NCI-H510A (cell line): ENCODE measurements at places on chromosomes 4 and X.

DNA sequence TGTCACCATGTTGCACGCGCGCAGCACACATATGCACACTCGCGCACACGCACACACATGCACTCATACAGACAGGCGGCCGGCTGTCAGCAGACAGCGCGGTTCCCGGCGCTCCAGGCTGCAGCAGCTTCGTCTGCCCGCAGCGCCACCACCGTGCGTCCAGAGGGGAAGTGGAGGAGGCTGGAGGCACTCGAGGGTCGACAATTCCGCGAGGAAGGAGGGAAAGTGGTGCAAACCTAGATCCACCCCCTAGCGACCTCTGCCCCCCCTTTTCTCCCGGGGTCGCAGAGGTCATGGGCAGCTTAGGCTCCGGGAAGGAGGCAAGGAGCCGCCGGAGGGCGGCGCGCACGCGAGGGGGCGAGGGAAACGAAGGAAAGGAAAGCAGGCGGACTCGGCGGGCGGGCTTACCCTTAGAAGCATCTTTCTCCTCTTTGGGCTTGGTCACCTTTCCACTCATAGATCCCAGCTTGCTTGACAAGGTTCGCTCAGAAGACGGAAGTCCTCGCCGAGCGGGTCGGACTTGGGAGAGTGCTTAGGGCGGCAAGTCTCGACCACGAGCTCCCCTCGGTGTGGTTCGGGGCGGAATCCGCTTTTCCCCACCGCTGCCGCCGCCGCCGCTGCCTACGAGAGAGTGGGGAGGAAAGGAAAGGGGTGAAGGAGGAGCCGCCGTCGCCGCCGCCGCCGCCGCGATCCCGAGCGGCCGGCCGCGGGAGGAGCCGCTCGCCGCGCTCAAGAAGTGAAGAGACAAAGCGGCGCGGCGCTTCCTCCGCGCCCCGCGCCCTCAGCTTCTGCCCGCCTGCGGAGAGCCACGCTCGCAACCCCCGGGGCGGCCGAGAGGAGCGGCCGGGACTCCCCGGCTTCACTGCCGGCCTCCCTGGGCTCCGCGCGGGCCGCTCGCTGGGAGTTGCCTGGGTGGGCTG is 326.6 kb upstream of the F9 start:
- no peak for DNase-seq

DNA sequence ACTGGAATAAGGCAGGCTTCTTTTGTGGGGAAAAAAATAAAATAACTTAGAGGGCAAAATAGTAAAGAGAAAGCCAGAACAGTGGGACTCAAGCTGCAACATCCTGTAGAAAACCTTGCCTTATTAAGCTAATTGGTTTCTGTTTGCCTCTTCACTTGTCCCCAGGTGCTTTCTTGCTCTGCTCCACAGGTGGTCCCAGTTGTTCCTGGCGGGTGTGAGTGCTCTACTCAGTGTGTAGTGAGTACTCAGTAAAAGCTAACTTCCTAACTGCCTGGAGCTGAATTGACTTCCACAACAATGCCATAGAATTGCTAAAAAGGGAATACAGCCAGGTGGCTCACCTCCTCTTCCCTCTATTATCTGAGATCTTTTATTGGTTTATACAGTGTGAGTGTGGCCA is 930.2 kb downstream of the C4orf33 start:
- peak; percentile 55 for DNase-seq

GRCh38 chr4:148850257-148850995 is 408.2 kb upstream of the NR3C2 start:
- no peak for DNase-seq

- DNase-seq: no peak
Observed at GRCh38 chr4:14151101-14151500, 523.6 kb upstream of the BOD1L1 start.

DNA sequence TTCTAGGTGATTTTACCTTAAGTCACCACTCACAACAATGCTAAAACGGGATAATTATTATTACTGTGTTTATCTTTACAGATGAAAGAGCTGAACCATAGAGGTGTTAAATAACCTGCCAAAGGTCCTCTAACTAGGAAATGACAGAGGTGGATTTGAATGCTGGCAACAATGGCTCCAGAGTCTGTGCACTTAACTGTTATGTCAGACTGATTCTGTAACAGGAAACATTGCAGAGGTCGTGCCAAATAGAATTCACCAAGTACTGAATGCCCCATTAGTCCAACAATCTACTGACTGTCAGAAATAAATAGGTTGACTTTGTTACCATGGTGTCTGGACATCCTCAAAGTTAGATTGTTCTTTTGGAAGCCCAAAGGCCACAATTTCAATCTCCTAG is 20.9 kb upstream of the USP27X start:
- DNase-seq: no peak

DNA sequence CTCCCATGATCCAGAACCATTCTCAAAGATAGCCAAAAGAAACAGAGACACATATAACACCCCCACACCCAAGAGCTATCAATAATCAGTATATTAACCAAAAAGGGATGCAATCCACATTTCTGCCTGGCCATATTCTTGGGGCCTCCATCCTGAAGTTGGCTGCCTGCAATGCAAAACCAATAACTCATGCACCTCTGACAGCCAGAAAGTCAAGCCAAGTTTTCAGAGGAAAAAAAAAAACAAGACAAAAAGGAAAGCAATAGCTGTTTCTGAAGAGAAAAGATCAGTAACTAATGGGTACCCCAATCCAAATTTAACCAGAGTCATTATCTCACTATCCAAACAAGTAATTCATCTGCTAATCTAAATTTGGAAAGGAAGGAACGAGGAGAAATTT is 7.3 kb upstream of the PRDM5 start:
- DNase-seq: no peak

- no peak for DNase-seq
Observed at GRCh38 chrX:131792356-131792749, 230.7 kb upstream of the STK26 start.
